ENCODE measurements at places on chromosomes 7 and 10.

DNA sequence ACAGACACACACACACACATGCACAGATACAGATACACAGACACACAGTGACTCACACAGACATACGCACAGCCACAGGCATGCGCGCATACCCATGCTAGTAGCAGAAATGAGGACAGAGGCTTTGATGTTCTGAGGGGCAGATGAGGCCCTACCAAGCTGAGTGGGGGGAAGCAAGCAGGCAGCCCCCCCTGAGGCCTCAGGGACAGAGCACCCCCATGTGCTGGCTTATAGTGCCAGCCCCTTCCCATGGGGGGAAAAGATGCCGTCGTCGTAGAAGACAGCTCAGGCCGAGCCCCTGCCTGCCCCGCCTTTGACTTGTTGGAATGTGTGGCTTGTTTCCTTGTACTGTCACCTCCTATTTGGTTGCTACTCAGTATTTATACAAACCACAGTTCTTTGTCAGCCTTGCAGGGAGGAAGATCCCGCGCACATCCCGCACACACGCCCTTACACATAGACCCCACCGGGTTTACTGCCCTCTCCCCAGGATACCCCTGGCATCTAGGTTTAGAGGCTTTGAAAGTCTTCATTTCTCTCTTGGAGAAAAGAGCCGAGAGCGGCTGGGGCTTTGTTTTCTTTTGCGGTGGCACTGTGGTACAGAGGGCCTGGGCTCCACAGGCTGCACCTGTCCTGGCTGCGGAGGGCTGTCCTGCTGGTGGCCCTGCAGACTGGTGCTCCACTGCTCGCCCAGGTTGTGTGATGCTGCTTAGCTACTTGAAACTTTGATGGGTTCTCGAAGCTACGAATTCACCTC lies 112.5 kb downstream of the DOCK1 start:
- no peak for DNase-seq

DNA sequence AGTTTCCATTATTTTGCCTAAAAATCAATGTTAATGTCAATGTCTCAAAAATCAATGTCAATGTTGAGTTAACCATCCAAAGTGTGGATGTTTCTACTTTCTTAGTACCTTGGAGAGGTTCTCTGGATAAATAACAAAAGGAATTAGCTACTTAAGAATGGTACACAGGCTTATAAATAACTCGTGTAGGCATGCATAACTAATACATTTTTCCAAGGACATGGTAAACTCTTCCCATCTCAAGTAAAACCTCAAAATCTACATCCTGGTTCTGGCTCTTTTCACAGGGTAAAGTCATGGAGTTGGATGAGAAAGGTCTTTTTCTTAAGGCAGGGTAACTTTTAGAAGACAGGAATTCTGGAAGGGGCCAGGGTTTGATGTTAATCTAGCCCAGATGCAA lies 59.9 kb downstream of the CAV1 start:
- no peak for DNase-seq

DNA sequence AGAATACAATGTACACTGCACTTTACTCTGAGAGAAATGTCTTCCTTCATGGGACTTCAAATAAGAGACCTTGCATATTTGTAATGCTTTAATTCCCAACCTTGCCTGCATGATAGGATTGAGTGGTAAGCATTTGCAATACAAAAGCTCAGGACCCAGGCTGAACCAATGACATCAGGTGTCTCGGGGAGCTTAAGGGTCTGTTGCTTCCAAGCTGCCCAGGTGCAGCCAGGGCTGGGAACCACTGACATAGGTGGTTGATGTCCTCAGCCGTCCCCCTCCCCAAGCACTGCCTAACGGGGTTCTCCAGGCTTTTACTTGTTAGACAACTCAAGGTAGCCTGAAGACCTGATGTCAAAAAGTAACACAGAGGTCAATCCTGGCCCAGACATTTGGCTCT lies 29.1 kb downstream of the FIGNL1 start:
- no peak for DNase-seq

DNA sequence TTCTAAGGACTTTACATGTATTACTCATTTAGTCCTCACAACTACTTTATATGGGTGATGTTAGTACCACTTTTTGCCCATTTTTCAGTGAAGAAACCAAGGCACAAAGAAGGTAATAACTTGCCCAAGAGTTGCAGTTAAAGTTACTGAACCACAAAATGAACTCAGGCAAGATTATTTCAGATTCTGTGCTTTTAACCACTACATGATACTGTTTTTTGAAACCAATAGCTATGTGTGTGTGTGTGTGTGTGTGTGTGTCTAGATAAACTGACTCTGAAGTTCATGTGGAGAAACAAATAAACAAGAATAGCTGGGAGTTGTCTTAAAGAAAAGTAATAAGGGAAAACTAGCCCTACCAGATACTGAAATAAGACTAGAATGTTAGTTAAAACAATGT lies 60.8 kb upstream of the OIT3 start:
- no peak for DNase-seq

DNA sequence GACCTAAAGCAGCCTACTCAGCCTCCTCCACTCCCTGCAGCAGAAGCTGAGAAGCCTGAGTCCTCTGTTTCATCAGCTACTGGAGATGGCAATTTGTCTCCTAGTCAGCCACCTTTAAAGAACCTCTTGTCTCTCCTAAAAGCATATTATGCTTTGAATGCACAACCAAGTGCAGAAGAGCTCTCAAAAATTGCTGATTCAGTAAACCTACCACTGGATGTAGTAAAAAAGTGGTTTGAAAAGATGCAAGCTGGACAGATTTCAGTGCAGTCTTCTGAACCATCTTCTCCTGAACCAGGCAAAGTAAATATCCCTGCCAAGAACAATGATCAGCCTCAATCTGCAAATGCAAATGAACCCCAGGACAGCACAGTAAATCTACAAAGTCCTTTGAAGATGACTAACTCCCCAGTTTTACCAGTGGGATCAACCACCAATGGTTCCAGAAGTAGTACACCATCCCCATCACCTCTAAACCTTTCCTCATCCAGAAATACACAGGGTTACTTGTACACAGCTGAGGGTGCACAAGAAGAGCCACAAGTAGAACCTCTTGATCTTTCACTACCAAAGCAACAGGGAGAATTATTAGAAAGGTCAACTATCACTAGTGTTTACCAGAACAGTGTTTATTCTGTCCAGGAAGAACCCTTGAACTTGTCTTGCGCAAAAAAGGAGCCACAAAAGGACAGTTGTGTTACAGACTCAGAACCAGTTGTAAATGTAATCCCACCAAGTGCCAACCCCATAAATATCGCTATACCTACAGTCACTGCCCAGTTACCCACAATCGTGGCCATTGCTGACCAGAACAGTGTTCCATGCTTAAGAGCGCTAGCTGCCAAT lies 202.2 kb downstream of the ZEB1 start:
- DNase-seq = no peak

DNA sequence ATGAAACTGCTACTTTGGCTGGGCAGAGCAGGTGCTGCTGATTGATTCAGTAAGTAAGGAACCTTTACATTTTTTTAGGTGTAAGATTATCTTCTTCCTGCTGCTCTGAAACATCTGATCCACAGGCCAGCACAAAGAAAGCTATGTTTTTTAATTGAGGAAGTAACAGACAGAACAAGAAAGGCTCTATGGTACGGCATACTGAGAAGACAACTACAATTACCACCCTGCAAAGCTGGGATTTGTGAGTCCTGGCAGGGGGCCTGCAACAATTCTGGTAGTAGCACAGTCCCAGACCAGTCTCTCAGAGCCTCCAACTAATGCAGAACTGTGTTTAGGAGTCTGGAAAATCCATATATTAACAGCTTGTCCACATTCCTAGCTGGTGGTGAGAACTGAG lies 103.0 kb upstream of the LRRTM3 start:
- DNase-seq = no peak

GRCh38 chr7:30694218-30694745 lies 12.0 kb upstream of the CRHR2 start:
- DNase-seq = no peak

GRCh38 chr7:42768045-42768444 lies 143.8 kb downstream of the C7orf25 start:
- DNase-seq = no peak

GRCh38 chr10:125148528-125148927 lies 11.8 kb downstream of the CTBP2 start:
- DNase-seq = no peak

DNA sequence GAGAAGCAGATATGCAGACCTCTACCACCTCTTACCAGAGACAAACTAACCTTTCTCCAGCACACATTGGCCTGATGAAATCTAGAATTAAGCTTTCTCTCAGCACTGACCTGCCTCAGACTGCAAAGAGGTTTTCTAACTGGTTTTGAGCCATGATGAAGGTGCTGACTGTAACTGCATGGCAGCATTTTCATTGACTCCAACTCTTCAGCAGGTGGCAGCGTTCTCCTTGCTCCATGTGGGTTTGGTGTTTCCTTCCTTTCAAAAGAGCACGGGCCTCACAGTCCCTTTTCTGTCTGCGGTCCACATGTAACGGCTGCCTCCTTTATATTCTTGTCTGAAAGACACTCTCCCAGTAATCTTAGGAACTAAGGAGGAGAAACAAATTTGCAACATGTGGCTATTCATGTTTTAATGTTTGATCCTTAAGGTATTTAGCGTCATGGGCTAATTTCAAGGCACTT lies 12.6 kb downstream of the KLLN start:
- DNase-seq = peak; percentile 10

- no peak for DNase-seq
Observed at GRCh38 chr7:53476566-53476965, 441.1 kb downstream of the POM121L12 start.

DNA sequence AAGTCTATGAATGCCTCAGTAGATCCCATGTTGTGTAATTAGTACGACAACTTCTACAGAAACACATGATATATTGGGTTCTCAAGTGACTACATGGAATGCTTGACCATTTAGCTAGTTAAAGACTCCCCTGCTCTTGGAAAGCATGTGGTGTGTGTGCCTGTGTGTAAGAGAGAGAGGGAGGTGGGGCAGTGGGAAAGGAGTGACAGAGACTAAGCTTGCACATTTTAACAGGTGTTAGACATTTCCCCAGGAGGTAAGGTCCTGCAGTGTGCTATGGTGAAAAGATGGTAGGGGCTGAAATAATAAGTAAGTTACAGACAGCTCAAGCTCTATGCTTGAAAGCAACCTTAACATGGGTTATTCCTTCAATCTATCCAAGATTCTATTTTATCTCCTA lies 241.7 kb upstream of the GHITM start:
- no peak for DNase-seq

- DNase-seq = no peak
Observed at GRCh38 chr7:76016191-76016947, 22.0 kb upstream of the TMEM120A start.

- no peak for DNase-seq
Observed at GRCh38 chr7:139595806-139596205, 72.3 kb downstream of the CLEC2L start.

DNA sequence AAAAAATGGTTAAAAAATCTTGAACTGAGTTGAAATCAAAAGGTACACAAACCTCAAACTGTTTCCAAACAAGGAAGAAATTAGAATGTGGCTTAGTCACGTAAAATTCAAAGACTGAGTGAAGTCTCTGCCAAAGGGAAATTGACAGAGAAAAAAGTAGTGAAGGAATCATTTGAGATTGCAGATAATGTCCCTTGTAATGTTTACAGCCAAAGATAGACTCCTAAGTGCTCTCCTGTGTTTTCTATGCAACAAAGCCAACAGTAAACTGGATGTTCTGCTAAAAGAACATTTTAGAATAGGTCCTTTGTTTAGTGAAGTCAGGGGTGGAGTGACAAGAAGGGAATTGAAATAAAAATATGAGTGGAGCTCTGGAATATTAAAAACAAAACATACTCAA lies 117.9 kb downstream of the ITGA8 start:
- DNase-seq = no peak

Data from NCI-H1092 (cell line).